ENCODE measurements at places on chromosomes 1 and 21.

GRCh38 chr1:11237356-11237755 lies 25.0 kb downstream of the MTOR start:
- DNase-seq = no peak

GRCh38 chr1:52751589-52752483 lies 25.6 kb downstream of the ZYG11B start:
- no peak for DNase-seq

DNA sequence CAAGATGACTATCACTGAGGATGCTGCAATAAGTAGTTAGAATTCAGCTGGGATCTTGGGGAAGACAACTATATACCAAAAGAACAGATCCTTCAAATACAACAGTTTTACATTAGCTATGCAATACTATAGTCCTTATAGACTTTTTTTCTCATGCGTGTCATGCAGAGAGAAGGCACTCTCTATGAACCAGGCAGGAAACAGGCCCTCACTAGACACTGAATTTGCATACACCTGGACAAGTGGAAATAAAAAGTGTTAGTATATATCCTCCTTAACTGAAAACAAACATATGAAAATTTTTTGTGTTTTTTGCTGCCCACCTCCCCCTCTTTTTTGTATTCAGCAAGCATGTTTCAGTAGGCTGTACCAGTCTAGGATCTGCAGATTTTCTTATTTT lies 29.9 kb downstream of the TMCO1 start:
- no peak for DNase-seq

- DNase-seq = no peak
Measured at GRCh38 chr1:29055160-29055559, 68.5 kb downstream of the TMEM200B start.

DNA sequence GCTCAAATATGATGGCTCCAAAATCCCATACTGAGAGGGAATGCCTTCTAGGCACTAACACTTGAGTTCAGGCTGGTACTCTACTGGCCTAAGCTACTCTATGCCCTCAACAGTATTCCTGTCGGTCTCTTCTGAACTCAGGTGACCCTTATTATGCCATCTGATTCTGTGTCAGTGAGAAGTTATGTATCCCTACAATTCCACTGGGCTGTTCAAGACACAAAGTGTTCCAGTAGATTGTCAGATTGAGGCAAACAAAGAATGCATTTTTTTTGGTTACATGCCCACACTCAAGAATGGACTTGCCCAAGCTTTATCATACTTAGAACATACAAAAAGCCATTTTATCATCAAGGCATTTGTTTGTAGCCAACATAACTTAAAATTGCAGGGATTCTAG lies 553.8 kb upstream of the PRMT6 start:
- no peak for DNase-seq

DNA sequence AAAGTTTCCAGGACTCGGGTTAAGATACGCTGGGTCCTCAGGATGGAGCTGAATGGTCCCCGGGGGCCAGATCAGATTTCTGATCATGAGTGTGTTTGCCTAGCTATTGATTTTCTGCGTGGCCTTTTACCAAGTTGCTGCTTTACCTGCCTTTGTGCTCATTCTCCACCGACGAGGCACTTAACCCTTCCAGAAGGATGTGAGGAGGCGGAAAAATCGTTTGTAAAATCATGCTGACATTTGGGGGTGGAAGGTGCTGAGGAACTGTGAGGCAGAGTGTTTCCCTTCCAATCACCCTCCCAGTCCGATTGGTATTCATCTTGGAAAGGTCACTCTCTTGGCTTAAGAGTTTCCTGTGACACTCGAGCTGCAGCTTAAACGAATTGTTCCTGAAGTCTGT lies 337.1 kb upstream of the KAZN start:
- DNase-seq = no peak

GRCh38 chr1:11629184-11630016 lies 24.8 kb downstream of the FBXO2 start:
- DNase-seq = no peak

DNA sequence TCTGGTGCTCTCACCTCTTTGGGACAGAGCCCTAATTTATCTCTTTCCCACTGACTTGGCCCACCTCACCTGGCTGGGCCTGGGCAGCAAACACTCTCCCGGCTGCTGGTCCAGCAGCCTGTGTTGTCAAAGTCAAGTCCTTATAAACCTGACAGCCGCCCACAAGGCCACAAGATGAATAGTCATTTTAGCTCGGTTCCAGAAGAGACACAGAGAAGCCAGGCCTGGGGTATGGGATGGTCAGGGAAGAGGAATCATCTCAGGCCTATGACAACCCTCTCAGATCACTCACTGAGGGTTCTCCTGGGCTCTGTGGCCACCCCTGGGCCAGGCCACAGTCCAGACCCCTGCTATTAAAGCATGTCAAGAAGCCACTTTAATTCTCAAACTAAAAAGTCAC lies 158.5 kb downstream of the FOXD2 start:
- no peak for DNase-seq

All from stimulated activated CD4-positive, alpha-beta T cell treated with anti-CD3 and anti-CD28 coated beads, Interleukin-12 subunit alpha, Interleukin-12 subunit beta, amount 100 ng/mL, for 4 hours (primary cell).